ENCODE measurements at places on chromosomes 2 and 18. TPM values are rescaled to one million over a fixed set of nuclear protein-coding genes. Genes with fewer than 3 reads are reported as not detected.
A peak's percentile ranks its signal among the peaks of the same experiment; 100 is the strongest.

DNA sequence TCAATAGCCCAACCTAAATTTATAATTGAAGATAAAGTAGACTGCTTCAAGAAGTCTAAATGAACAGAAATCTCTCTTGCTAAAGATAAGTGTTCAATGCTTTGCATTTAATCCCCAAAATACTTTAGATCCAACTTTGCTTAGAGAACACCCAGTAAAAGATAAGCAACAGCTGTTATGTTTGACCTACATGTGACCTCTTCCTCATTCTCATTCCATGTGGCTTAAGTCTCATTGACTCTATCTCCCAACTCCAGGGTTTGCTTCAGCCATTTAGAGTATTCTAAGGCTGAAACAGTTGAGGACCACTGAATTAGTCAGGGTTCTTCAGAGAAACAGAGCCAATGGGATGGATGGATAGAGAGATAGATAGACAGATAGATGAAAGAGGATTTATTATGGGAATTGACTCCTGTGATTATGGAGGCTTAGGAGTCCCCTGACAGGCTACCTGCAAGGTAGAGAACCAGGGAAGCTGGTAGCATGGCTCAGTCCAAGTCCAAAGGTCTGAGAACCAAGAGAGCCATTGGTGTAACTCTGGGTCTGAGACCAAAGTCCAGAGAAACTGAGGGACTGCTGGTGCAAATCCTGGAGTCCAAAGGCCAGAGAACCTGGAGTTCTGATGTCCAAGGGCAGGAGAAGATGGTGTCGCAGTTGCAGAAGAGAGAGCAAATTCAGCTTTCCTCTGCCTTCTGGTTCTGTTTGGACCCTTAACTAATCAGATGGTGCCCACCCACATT, 32.1 kb downstream of the CRYGD start:
- peaks cover 4% of the 10 kb centered on the region for H3K4me1 ChIP-seq
- no peak overlapping the region for H3K4me3 ChIP-seq
- H3K27me3 ChIP-seq: no peaks in the 10 kb centered on the region
- H3K36me3 ChIP-seq: no peaks in the 10 kb centered on the region
- no peak overlapping the region for H3K27ac ChIP-seq
- no peak for DNase-seq

DNA sequence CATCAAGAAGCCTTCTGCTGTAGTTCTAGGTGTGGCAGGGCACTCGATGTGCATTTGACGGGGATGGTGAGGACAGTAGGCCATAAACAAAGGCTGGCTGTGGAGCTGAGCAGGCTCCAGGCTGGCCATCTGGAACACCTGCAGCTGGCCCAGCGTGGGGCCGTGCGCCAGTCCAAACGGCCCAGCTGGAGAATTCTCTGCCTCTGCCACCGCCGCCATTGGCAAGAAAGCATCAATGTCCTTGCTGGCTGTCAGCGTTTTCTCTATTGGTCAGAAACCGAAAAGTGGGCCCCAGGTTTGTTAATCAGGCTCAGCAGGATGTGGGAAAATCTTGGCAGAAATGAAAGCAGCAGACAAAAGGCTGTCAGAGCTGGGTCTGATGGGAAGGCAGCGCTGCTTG, 24.0 kb upstream of the CTIF start:
- DNase-seq: no peak
- H3K36me3 ChIP-seq: no peaks in the 10 kb centered on the region
- H3K27ac ChIP-seq: no peak overlapping the region
- H3K4me3 ChIP-seq: no peak overlapping the region
- no peaks in the 10 kb centered on the region for H3K27me3 ChIP-seq
- no peaks in the 10 kb centered on the region for H3K4me1 ChIP-seq

- H3K27ac ChIP-seq: no peak overlapping the region
- H3K27me3 ChIP-seq: no peaks in the 10 kb centered on the region
- no peak for DNase-seq
These were observed 86.5 kb downstream of the ACKR3 start for GRCh38 chr2:236656166-236656565.

GRCh38 chr18:54035927-54036326, 188.5 kb downstream of the MBD2 start:
- no peak overlapping the region for H3K4me3 ChIP-seq
- H3K27me3 ChIP-seq: no peaks in the 10 kb centered on the region
- H3K36me3 ChIP-seq: no peaks in the 10 kb centered on the region
- H3K4me1 ChIP-seq: peaks cover 51% of the 10 kb centered on the region

DNA sequence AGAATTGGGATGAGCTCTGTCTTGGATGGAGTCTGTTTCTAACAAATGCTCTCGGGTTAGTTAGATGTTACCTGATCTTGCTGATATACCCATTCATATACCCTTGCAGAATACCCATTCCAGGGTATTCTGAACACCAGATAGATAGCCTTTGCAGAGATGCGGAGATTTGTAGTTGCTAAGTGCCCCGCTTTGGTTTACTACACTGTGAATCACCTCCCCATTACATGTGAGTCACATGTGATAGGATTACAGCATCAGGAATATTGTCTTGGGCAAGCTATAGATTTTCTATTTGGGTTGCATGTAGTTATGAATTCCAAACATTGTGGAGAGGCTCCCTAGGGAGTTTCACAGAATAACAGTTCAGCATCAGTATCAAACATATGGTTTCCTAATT, 3.8 kb downstream of the VSNL1 start:
- H3K4me3 ChIP-seq: no peak overlapping the region
- peaks cover 6% of the 10 kb centered on the region for H3K4me1 ChIP-seq
- no peak for DNase-seq
- no peaks in the 10 kb centered on the region for H3K36me3 ChIP-seq
- H3K27me3 ChIP-seq: peaks cover 38% of the 10 kb centered on the region
- H3K27ac ChIP-seq: no peak overlapping the region

- H3K4me1 ChIP-seq: no peaks in the 10 kb centered on the region
- no peaks in the 10 kb centered on the region for H3K27me3 ChIP-seq
- H3K36me3 ChIP-seq: no peaks in the 10 kb centered on the region
- no peak overlapping the region for H3K27ac ChIP-seq
- DNase-seq: no peak
- H3K4me3 ChIP-seq: no peak overlapping the region
These were observed 242.5 kb downstream of the SH3BP4 start for GRCh38 chr2:235194351-235194750.

GRCh38 chr18:42190643-42191042, 235.6 kb downstream of the PIK3C3 start:
- DNase-seq: no peak
- no peaks in the 10 kb centered on the region for H3K36me3 ChIP-seq
- no peak overlapping the region for H3K27ac ChIP-seq
- H3K27me3 ChIP-seq: no peaks in the 10 kb centered on the region

GRCh38 chr2:24771061-24771460, 22.1 kb downstream of the PTRHD1 start:
- H3K27me3 ChIP-seq: no peaks in the 10 kb centered on the region
- H3K36me3 ChIP-seq: peaks cover 4% of the 10 kb centered on the region
- H3K27ac ChIP-seq: no peak overlapping the region
- H3K4me1 ChIP-seq: no peaks in the 10 kb centered on the region

- peak; percentile 69 for DNase-seq
- no peaks in the 10 kb centered on the region for H3K36me3 ChIP-seq
- no peaks in the 10 kb centered on the region for H3K27me3 ChIP-seq
- H3K4me3 ChIP-seq: no peak overlapping the region
- peaks cover 34% of the 10 kb centered on the region for H3K4me1 ChIP-seq
These were observed 63.8 kb downstream of the SETBP1 start for GRCh38 chr18:44744161-44745121.

Gene C18orf63
- polyA plus RNA-seq: not detected

Gene GPR75
- not detected for polyA plus RNA-seq

Gene FBXO11
- 53.3 TPM for polyA plus RNA-seq

Gene KIAA2012
- polyA plus RNA-seq: 0.05 TPM

Gene NTSR2
- not detected for polyA plus RNA-seq
